Activated CD8-positive, alpha-beta memory T cell treated with anti-CD3 and anti-CD28 coated beads for 1 hour (primary cell): ENCODE measurements at places on chromosomes 5 and 9.

- no peak for DNase-seq
Measured at GRCh38 chr5:166045961-166046360, 2245.5 kb upstream of the WWC1 start.

GRCh38 chr5:32450952-32451351 is 6.4 kb upstream of the ZFR start:
- no peak for DNase-seq

DNA sequence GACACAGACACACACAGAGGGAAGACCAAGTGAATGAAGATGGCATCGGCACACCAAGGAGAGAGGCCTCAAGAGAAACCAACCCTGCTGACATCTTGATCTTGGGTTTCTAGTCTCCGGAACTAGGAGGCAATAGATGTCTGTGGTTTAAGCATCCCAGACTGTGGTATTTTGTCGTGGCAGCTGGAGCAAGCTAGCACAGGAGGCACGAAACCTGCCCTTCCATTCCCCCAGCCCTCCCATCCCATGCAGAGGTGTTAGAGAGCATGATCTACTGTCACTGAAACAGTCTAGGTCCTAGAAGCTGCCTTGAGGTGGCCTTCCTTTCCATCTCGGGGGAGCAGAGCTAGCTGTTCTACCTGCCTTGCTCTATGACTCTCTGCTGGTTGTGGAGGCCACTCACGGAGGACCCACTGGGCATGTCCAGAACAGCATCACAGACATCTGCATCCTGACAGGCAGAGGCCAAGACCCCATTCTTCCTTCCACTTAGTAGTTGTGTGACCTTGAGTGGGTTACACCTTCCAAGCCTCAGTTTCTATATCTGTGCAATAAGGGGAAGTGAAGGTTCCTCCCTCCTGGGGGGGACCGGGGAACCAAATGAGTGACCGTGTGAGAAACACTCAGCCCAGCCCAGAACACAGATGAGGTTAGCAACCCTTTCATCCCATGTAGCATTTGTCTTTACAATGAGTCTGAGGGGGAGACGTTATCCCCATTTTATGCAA is 134.3 kb upstream of the BOD1 start:
- DNase-seq = no peak

- DNase-seq = no peak
Measured at GRCh38 chr9:120221844-120222243, 358.1 kb downstream of the CDK5RAP2 start.

DNA sequence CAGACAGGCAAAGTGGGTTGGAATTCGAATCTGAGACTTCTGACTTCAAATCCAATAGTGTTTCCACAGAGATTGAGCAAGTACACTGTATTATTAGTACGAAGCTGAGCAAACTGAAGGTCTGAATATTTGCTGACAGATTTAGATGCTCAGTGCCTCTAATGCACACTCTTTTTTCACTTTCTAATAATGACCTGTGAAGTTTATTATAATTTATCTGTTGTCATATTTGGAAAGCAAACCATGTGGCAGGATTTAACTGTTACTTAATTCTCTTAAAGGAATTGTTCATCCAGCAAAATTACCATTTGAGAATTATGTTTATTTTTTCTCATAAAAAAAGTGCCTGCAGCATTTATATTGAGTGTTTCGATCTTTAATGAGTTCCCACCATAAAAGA is 277.3 kb downstream of the DMRT2 start:
- DNase-seq = no peak

GRCh38 chr5:149803641-149804468 is 73.7 kb downstream of the PPARGC1B start:
- no peak for DNase-seq

DNA sequence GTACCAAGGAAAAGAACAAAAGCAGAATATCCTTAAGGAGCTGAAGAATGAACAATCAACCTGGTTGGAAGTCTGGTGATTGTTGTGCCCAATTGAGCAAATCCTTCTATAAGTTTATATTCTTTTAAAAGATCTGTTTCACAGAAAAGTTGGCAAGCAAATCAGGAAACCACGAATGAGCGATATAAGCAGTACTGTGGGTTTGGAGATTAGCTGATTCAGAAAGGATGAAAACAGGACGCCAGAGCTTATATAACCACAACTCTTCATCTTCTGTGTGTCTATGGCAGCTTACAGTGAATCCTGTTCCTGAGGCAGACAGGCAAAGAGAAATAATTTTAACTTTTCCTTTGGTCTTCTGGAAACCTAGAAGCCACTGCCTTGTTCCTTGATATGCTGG is 61.7 kb downstream of the SLC38A9 start:
- DNase-seq = no peak

DNA sequence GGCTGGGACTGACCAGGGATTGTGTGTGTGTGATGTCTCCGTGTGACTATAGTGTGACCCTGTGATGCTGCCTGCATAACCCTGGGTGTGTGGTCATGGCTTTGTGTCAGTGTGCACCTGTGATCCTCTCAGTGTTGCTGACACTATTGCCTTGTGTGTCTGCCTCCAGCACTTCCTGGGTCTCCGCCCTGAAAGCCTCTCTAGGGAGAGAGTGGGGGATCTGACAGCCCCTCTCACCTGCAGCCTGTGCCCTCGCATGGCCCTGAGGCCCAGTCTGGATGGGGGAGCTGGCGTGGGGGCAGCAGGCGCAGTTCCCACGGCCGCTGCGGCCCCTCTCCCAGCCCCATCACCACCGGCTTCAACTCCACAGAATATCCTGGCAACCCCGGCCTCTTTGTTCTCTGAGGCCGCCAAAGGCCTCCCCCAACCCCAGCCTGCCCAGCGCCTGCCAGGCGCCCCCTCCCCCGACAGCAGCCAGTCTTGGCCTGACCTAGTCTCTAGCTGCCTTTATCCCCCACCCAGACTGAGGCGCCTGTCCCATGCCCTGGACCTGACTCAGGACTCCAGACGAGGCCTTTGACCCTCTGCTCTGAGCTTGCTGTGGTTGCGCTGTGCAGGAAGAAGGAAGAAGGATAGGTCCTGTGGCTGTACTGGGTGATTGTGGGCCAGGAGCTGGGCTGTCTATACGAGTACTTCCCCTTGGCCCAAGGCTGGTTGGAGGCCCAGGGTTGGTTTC is 38.7 kb downstream of the CXXC5 start:
- no peak for DNase-seq

GRCh38 chr5:109805472-109805871 is 115.7 kb downstream of the MAN2A1 start:
- no peak for DNase-seq

GRCh38 chr9:35948901-35949318 is 9.0 kb downstream of the OR2S2 start:
- no peak for DNase-seq

GRCh38 chr9:104868687-104869404 is 59.1 kb downstream of the ABCA1 start:
- DNase-seq = no peak

- DNase-seq = no peak
Measured at GRCh38 chr9:87359264-87359663, 138.4 kb upstream of the DAPK1 start.

GRCh38 chr5:157549283-157549629 is 26.3 kb downstream of the ADAM19 start:
- no peak for DNase-seq

GRCh38 chr5:98902733-98903132 is 26.1 kb downstream of the CHD1 start:
- no peak for DNase-seq
